ENCODE measurements at places on chromosomes 3 and 15. TPM values are rescaled to one million over a fixed set of nuclear protein-coding genes. Genes with fewer than 3 reads are reported as not detected.

DNA sequence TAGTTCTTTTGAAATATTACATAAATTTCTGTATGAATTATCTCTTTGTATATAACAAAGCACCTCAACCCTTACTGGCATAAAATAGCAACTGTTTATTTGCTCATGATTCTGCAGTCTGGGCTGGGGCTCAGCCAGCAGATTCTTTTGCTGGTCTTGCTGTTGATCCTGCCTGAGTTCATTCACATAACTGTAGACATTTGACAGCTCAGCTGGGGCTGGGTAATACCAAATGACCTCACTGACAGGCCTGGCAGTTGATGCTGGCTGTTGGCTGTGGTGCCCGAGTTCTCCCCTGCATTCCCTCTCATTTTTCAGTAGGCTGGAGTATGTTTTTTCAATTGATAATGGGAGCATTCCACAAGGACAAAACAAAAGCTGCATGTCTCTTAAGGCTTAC is 449.9 kb upstream of the GOLIM4 start:
- no peaks in the 10 kb centered on the region for H3K36me3 ChIP-seq
- H3K4me3 ChIP-seq, result no peak overlapping the region
- no peak overlapping the region for H3K27ac ChIP-seq
- no peaks in the 10 kb centered on the region for H3K4me1 ChIP-seq
- DNase-seq, result no peak

DNA sequence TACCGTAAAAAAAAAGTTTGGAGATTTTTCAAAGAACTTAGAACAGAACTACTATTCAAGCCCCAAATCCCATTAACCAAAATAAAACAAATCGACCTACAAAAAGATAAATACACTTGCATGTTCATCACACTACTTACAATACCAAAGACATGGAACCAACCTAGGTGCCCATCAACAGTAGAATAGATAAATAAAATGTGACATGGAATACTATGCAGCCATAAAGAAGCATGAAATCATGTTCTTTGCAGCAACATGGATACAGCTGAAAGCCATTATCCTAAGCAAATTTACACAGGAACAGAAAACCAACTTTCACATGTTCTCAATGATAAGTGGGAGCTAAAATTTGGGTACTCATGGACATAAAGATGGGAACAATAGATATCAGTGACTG is 768.7 kb downstream of the ROBO1 start:
- H3K4me1 ChIP-seq, result no peaks in the 10 kb centered on the region
- H3K4me3 ChIP-seq, result no peak overlapping the region
- H3K27me3 ChIP-seq, result no peaks in the 10 kb centered on the region
- no peaks in the 10 kb centered on the region for H3K36me3 ChIP-seq
- no peak for DNase-seq
- H3K27ac ChIP-seq, result no peak overlapping the region

DNA sequence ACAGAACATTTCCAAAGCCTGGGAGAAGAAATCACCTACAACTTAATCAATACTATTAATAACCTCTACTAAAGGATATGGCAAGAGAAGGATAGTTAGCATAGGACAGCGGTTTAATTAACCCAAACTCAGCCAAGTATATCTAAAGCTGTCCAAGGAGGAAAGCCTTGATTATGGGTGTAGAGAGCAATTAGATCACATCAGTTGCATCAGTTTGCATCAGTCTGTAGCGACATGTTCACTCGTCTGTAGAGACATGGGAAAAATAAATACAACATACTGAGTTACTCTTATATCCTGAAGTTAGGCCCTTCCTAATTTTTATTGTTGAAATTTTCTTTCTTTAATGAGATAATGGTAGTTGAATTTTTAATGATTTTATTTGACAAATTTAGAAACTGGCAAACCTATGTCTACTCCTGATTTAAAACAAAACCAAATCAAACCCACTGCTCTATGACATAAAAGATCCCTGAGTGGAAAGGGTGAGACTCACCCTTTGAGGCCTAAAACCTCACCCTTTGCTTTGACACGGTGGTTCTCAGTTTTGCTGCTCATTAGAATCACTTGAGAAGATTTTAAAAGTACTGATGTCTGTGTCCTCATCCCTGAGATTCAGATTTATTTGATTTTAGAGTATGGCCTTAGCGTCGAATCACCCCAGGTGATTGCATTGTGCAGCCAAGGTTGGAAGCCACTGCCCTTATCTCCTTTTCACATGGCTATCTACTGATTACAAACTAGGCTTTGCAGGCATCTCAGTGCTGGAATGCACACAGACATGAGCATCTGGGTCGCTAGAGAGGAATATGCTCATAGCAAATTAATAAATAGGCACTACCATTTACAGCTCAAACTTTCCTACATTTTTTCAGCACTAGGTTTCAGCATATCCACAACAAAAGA is 2.8 kb upstream of the CLRN1 start:
- H3K27ac ChIP-seq, result no peak overlapping the region
- no peak overlapping the region for H3K4me3 ChIP-seq
- no peaks in the 10 kb centered on the region for H3K36me3 ChIP-seq

DNA sequence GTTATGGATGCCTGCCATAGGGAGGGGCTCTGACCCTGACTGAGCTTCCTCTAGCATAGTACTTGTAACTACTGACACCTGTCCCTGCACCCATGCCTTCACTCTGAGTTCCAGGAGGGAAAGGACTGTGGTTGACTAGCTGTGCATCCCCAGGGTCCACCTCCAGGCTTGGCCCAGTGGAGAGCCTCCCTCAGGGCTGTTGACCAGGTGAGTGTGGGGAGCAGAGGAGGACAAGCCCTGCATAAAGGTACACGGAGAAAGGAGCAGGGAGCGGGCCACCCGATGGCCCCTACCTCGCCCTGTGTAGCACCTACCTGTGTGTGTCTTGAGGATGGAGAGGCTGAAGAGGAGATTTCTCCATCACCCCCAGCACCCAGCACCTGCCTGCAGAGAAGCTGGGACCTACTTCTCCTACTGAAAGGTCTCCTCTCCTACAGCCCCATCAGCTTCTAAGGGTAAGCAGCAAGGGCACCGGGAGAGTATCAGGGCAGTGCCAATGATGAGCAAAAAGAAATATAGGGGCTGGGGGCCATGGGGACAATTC is 6.7 kb upstream of the LTF start:
- no peak overlapping the region for H3K27ac ChIP-seq
- no peak for DNase-seq
- no peak overlapping the region for H3K4me3 ChIP-seq

DNA sequence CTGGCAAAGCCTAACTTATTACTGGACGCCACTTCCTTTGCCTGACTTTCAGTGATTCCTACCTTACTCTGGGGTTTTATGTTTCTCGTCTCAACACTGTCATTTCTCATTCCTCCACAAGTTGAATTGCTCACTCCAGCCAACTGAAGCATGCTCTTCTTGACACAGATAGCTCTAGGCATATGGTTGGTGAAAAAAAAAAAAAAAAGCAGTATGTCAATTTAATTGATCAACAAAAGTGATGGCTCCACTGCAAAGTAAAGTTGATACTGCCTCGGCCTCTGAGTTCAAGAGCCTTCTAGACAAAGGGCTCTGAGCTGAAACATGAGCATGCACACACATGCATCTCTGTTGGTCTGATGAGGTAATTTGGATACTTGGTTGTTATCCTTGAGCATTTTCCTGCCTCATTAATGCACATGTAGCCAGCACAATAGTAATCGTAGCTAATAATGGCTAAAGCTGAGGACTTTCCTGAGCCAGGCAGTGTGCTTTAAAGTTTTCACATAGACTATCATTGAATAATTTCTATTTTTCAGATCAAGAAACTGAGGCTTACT is 21.4 kb upstream of the UBE2Q2 start:
- no peaks in the 10 kb centered on the region for H3K27me3 ChIP-seq
- no peak overlapping the region for H3K4me3 ChIP-seq
- H3K4me1 ChIP-seq, result no peaks in the 10 kb centered on the region

- no peak overlapping the region for H3K4me3 ChIP-seq
- no peaks in the 10 kb centered on the region for H3K36me3 ChIP-seq
- H3K27ac ChIP-seq, result no peak overlapping the region
- DNase-seq, result no peak
These were observed 36.5 kb downstream of the ANAPC13 start for GRCh38 chr3:134449277-134449676.

DNA sequence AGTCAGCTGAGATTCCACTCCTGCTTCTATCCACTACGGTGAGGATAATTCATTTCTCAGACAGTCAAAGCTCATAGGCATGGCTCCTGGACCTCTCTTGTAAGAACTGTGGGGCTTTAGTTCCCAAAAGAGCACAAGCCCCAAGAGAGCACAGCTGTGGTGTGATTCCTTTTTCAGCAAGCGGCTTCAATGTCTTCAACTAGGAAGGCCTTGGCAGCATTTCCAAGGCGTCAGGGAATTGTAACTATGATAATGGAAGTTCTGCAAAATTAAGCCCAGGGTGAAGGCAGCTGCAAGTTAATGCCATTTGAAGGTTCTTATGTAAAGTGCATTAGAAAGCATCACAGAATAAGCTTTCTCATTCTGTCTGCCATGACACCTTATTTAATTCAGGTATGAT is 657.1 kb downstream of the GRM7 start:
- no peaks in the 10 kb centered on the region for H3K36me3 ChIP-seq
- H3K27me3 ChIP-seq, result no peaks in the 10 kb centered on the region
- H3K4me1 ChIP-seq, result no peaks in the 10 kb centered on the region
- H3K27ac ChIP-seq, result no peak overlapping the region
- H3K4me3 ChIP-seq, result no peak overlapping the region
- DNase-seq, result no peak

DNA sequence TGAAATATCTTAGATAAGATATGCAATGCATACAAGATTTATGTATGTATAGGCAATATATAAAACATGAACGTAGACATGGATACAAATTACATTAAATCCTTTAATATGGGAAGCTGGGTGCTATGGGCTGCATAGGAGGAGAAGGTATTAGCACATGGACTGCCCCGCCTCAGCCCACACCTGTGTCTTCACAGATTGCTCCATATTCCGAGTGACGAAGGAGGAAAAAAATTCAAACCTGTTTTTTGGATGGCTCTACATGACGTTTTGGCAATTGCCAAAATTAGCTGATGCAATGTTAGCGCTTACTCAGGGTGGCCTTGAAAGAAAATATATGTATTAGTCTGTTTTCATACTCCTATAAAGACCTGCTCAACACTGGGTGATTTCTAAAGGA is 223.4 kb upstream of the SLCO3A1 start:
- no peaks in the 10 kb centered on the region for H3K4me1 ChIP-seq
- H3K4me3 ChIP-seq, result no peak overlapping the region
- no peak for DNase-seq
- no peaks in the 10 kb centered on the region for H3K27me3 ChIP-seq
- H3K27ac ChIP-seq, result no peak overlapping the region

DNA sequence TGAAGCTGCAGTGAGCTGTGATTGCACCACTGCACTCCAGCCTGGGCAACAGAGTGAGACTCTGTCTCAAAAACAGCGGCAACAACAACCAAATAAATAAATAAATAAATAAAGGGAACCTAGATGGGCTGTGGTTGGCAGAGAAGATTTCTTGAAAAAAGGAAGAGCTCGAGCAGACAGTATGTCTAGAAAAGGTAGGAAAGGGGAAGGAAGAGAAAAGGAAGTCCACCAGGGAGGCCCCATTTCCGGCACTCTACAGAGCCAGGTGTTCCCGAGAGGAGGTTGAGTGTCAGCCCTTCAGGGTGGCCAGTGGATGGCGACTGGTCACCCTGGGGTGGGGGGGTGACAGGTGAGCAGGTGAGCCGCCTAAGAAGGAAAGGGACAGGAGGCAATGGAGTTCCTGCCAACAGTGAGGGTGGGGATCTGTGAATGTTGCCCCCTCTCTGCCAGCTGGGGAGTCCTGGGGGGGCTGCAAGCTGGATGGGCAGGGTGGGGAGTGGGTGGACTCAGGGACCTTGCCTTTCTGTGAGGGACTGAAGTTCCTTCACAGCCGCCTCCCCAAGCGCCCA is 14.8 kb downstream of the PAQR5 start:
- H3K4me1 ChIP-seq, result peaks cover 33% of the 10 kb centered on the region
- no peaks in the 10 kb centered on the region for H3K27me3 ChIP-seq
- H3K4me3 ChIP-seq, result no peak overlapping the region
- DNase-seq, result no peak
- H3K27ac ChIP-seq, result no peak overlapping the region
- no peaks in the 10 kb centered on the region for H3K36me3 ChIP-seq

GRCh38 chr3:176354843-176355242 is 842.4 kb downstream of the TBL1XR1 start:
- H3K4me3 ChIP-seq, result no peak overlapping the region
- no peak overlapping the region for H3K27ac ChIP-seq
- DNase-seq, result no peak
- no peaks in the 10 kb centered on the region for H3K36me3 ChIP-seq

- H3K36me3 ChIP-seq, result no peaks in the 10 kb centered on the region
- H3K27ac ChIP-seq, result no peak overlapping the region
- no peak for DNase-seq
- no peaks in the 10 kb centered on the region for H3K4me1 ChIP-seq
- H3K4me3 ChIP-seq, result no peak overlapping the region
These were observed 42.5 kb upstream of the MME start for GRCh38 chr3:155037508-155038202.

- no peak for DNase-seq
- H3K4me3 ChIP-seq, result no peak overlapping the region
- no peak overlapping the region for H3K27ac ChIP-seq
- no peaks in the 10 kb centered on the region for H3K27me3 ChIP-seq
These were observed 14.3 kb downstream of the PPCDC start for GRCh38 chr15:75037685-75038084.

- no peaks in the 10 kb centered on the region for H3K36me3 ChIP-seq
- H3K27me3 ChIP-seq, result no peaks in the 10 kb centered on the region
- no peak overlapping the region for H3K27ac ChIP-seq
- DNase-seq, result no peak
- no peak overlapping the region for H3K4me3 ChIP-seq
These were observed 145.1 kb downstream of the LPP start for GRCh38 chr3:188299068-188299467.

DNA sequence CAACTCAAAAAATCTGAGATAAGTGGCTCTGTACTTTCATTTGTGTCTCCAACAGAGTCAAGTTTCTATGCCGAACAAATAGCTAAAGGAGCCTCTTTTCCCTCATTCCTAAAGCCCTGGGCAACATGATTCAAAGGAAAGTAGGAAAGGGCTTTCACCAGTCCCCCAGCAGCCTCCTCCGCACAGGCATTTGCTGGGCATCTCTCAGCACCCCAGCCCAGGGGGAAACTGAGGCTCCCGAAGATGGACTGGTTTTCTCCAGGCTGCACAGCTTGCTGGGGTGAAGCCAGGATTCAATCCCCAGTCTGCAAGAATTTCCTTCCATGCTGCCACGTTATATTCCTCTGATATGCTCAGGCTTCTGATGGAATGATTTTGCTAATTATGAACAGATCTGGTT is 163.8 kb downstream of the OCA2 start:
- H3K4me1 ChIP-seq, result no peaks in the 10 kb centered on the region
- no peak overlapping the region for H3K27ac ChIP-seq

The CTXN2 gene
- total RNA-seq, result not detected

The GPR160 gene
- total RNA-seq, result 200 TPM

The GCNT3 gene
- total RNA-seq, result 94.5 TPM

The SAMMSON gene
- not detected for total RNA-seq

The GUCA1C gene
- not detected for total RNA-seq

The AMT gene
- total RNA-seq, result 32.9 TPM

All from Peyer's patch (tissue), 4 donors.